ENCODE measurements at places on chromosomes 7 and 10. TPM values are rescaled to one million over a fixed set of nuclear protein-coding genes. Genes with fewer than 3 reads are reported as not detected.

RBP3 gene
- total RNA-seq = not detected

IFT22 gene
- total RNA-seq = 20.1 TPM

NUTM2A gene
- 0.79 TPM for total RNA-seq

TMEM229A gene
- not detected for total RNA-seq

SYCE1 gene
- total RNA-seq = 1.00 TPM

IDI2 gene
- not detected for total RNA-seq

LRRC4 gene
- total RNA-seq = 0.60 TPM

HECW1 gene
- not detected for total RNA-seq

TRIM50 gene
- total RNA-seq = not detected

CPA2 gene
- not detected for total RNA-seq

ITIH2 gene
- not detected for total RNA-seq

LGI1 gene
- total RNA-seq = not detected

CDHR1 gene
- 0.05 TPM for total RNA-seq

GPR37 gene
- total RNA-seq = not detected

STOX1 gene
- total RNA-seq = 0.59 TPM

FAM237B gene
- not detected for total RNA-seq

ZNF804B gene
- not detected for total RNA-seq

SLC39A12 gene
- not detected for total RNA-seq

INHBA gene
- total RNA-seq = 2.8 TPM

TSPAN14 gene
- total RNA-seq = 252 TPM

CALML3 gene
- not detected for total RNA-seq

ADRA2A gene
- total RNA-seq = under 0.01 TPM

MMP21 gene
- total RNA-seq = not detected

TLX1 gene
- not detected for total RNA-seq

ALOX5 gene
- total RNA-seq = not detected

PTPN20 gene
- not detected for total RNA-seq

GSTK1 gene
- 142 TPM for total RNA-seq

NRCAM gene
- 26.8 TPM for total RNA-seq

SLC26A4 gene
- total RNA-seq = 1.3 TPM

HTRA1 gene
- 50.4 TPM for total RNA-seq

CYP26C1 gene
- total RNA-seq = 0.30 TPM

POLR3A gene
- 17.5 TPM for total RNA-seq

AFAP1L2 gene
- total RNA-seq = 0.25 TPM

All from mammary microvascular endothelial cell (primary cell).